ENCODE measurements at places on chromosomes 3 and 15.

- peak; percentile 57 for DNase-seq
Observed at GRCh38 chr3:44058022-44058867, 183.4 kb upstream of the TOPAZ1 start.

DNA sequence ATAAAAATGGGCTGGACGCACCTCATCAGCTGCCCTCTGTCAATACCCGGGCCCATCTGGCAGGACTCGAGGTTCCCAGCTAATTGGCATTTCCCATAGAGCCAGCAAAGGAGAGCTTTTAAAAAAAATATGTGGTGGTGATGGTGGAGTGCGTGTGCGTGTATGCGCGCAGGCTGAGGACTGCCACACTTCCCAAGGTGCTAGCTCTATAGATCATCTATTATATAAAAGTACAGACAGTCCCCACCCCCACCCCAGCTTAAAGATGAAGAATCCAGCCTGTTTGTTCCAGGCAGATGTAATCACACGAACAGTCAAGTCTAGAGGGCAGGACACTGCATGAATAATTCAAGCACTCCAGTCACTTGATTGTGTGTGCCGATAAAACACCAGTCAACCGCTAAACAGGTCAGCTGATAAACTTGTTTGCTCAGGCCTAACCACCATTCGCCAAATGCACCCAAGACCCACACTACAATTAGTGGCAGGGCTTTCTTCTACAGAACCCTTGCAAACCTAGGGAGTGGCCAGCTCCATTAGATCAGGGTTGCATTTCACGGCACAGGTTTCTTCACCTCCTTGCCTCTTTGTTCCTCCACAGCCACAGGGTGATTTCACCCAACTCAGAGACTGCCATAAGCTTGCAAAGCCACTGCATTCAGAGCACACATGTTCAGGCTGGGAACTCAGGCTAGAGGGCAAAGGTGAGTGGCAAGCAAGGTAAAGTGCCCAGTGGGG is 5.8 kb downstream of the TLE3 start:
- no peak for DNase-seq

DNA sequence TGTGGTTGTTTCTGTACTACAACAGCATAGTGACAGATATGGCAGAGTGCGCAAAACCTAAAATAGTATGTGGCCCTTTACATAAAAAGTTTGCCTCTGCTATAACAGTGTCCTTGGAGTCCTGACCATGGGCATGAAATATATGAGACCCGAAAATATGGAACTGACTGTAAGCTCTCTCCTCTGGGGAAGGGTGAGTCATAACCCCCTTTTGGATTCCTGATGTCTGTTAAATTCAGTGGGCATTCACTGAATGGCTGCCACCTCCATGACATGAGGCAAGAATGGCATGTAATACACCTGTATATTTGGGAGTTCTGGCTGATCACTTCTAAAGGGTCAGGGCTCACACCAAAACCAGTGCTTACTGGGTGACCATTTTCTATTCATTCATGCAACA is 6.1 kb downstream of the TBC1D2B start:
- no peak for DNase-seq

DNA sequence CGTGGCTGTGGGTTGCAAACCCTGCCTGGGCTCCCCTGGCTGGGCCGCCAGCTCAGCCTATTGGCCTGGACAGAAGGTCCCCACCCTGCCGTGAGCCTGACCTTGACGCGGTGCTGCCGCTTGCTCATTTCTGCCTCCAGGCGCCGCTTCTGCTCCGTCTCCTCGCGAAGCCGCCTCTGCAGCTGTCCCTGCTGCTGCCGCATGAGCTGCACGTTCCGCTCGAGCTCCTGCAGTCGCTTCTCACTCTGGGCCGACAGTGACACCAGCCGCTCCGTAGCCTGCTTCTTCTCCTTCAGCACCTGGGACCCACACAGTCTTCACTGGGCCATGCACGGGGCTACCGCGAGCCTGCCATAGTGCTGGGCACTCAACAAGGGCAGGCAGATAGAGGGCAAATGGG is 21.7 kb downstream of the KIF7 start:
- DNase-seq: no peak

DNA sequence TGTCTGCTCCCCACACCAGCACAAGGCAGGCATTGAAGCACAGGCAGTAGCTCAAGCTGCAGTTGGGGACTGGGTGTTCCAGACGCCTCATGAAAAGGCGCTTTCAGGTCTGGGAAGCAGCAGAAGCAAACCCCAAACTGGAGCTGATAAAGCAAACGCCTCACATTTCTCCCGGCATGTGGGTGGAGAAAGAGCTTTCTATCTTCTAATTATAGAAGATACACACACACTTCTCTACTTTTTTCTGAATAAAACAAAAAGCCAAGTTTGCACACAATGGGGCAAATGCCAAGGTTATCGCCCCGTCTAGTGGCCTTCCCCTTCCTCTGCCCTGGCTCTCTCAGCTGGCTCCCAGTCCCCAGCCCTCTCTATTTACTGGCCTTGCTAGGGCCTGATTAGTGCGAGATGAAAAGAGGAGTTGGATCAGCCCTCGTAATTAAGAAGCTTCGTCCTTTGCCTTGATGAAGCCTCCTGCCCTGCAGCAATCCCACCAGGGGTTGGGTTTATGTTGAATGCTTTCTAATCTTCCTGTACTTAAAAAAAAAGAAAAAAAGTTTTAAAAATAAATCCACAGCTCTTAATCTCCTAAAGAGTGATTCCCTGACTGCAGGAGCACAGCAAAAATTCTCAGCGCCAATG is 120.2 kb downstream of the MEGF11 start:
- DNase-seq: no peak

- no peak for DNase-seq
Observed at GRCh38 chr3:15336057-15336456, 3.7 kb upstream of the SH3BP5 start.

DNA sequence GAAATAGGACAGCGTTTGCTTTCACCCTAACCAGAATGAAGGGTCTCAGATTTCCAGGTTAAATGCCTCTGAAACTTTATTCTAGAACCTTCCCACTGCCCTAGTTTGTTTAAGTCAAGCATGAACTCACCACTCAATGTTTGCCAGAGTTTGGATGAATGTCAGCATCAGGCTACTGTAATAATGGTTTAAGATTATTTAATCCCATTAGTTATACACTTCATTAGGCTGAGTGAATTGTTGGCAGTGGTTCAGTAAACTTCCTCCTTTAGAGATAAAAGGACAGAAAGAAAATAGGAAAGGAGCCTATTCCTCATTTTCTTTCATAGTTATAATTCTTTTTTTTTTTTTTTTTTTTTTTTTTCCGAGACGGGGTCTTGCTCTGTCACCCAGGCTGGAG is 401.9 kb upstream of the TPRG1 start:
- DNase-seq: no peak

DNA sequence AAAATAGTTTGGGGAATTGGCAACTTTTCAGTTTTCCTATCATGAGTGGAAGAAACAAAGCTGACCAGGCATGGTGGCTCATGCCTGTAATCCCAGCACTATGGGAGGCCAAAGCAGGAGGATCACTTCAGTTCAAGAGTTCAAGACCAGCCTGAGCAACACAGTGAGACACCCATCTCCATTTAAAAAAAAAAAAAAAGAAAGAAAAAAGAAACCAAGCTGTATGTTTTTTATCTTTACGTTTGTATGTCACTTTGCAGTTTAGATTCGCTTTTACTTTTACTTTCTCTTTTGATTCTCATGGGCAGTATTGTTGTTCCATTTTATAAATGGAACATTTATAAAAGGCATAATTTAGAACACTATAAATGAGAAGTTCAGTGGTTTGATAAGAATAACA is 31.2 kb upstream of the TNIK start:
- DNase-seq: no peak

- no peak for DNase-seq
Observed at GRCh38 chr15:78417754-78418630, 20.0 kb upstream of the IREB2 start.

DNA sequence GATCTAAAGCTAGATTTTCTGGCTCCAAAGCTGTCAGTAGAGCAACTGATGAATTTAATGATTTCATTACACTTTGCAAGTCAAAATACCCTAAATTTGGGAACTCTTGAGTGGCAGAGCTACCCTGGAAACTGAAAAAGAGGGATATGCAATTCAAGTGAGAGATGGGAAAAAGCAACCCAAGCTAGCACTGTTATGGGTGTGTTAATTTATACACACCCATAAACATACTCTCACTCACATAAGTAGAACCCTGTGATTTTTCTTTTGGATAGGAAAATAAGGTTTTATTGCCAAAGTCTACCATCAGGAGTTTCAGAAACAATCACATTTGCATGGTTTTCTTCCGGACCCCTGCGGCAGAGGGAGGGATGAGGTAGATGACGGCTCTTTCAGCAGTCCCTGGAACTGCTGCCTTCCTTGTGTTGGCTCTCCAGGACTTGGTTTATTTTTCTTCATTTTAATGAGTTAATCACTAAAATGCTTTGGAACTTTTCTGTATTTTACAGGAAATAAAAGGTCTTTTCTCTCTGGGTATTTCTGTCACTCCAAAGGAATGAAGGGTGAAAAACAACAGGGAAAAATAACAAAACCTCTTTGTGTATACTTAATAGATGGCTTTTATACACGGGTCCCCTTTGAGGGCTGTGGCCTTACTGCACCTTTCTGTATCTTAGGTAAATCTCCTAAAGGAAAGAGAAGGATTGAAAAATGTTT is 63.8 kb downstream of the TTC23 start:
- DNase-seq: no peak

- no peak for DNase-seq
Observed at GRCh38 chr15:92332125-92332899, 61.4 kb upstream of the ST8SIA2 start.

DNA sequence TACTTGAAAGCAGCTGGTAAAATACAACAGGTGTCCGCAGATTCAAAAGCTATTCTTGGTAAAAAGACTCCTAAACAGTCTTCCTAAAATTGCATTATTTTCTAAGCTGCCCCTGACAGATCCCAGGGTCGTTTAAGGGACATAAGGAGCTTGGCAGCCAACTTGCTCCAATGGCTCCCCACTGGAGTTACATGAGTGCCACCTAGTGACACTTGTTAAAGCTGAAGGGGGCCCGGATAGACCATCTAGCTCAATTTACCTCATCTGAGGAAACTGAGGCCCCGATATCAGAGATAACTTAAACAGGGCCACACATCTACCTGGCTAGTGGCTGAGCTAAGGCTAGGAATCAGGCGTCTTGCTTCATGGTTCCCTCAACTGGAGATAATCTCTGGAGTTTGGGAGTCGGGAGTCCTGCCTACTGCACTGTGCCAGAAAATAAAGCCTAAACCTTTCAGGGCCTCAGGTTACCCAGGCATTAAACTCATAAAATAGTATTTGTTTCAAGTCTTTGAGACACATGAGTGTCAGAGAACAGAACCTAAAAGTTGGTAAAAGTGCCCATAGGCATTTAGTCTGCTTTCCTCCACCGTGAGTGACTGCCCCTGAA is 6.5 kb upstream of the TBC1D23 start:
- peak; percentile 34 for DNase-seq

GRCh38 chr3:21795921-21796320 is 44.9 kb upstream of the ZNF385D start:
- no peak for DNase-seq

- no peak for DNase-seq
Observed at GRCh38 chr3:104685492-104685891, 681.2 kb upstream of the ALCAM start.

DNA sequence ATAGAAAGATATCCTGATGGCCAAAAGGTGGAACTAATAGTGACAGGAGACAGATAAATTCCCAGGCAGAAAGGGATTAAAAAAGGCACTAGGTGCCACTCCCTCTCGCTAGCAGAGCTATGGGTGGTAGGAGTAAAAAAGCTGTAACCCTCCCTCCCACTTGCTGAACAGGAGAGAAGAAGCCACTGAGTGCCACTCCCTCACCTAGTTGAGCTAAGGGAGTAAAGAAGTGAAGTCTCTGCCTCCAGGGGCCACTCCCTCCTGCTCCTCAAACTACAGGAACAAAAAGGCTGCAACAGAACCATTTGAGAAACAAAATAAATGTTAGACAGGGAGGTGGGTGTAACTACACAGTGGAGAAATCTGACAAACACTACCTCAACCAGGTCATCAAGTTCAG is 276.2 kb upstream of the EPHA6 start:
- no peak for DNase-seq

DNA sequence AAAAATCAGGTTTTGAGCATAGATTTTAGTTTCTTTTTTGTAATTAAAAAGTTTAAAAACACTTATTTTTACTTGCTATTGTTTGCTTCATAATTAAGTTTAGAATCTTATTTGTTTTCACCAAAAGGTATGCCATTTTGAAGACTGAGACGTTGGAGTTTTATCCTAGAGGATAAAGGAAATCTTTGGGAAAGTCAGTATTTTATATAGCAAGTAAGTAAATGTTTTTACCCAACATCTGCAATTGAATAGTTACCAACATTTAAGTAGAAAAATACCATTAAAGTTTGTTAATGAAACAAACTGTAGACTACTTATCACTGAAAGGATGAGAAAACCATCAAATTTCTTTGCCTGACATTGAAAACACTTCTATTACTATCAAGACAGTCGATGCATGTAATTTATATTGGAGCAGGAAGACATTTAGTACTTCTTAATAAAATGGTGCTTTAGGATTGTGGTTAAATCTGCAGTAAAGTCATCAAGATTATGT is 14.0 kb upstream of the CHD2 start:
- DNase-seq: no peak

- no peak for DNase-seq
Observed at GRCh38 chr3:194785315-194785714, 99.6 kb downstream of the FAM43A start.

DNA sequence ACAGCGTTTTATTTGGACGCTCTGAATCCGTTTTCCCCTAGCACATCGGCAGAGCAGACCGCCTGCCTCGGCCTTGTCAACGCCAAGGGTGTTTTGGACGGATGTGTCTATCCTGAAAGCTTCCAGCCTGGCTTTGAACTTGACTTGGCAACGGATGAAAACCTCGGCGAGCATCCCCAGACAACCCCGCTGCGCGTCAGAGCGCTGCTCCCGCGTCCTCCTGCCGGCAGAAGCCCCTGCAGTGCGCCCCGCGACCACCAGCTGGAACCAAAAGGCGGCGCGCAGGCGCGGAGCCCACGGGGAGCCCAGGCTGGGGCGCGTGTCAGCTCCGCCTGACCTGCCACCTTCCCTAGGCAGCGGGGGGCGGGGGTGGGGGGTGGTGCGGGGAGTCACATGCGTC is 26.2 kb upstream of the ARL8B start:
- no peak for DNase-seq

All from CD4-positive, alpha-beta T cell treated with Interleukin-15 for 1 hour (primary cell).